ENCODE measurements at places on chromosomes 7 and 10.

DNA sequence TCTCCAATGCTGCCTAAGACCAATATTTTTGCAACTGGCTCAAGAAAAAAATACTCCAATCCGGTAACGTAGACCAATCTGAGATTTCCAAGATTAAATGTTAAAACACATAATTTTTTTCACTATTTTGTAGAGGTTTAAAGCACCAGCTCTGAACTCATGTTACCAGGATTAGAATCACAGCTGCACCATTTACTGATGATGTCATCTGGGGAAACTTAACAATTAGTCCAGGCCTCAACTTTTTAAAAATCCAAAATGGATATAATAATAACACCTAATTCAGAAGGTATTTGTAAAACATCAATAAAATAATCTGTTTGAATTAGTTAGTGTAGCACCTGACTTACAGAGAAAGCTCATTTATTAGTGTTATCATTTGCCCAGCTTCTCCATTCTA lies 14.4 kb downstream of the PON1 start:
- DNase-seq: no peak

- no peak for DNase-seq
These were observed 40.5 kb downstream of the NRBF2 start for GRCh38 chr10:63173468-63174232.

- no peak for DNase-seq
These were observed 556.1 kb downstream of the DNAJB6 start for GRCh38 chr7:157892751-157893523.

DNA sequence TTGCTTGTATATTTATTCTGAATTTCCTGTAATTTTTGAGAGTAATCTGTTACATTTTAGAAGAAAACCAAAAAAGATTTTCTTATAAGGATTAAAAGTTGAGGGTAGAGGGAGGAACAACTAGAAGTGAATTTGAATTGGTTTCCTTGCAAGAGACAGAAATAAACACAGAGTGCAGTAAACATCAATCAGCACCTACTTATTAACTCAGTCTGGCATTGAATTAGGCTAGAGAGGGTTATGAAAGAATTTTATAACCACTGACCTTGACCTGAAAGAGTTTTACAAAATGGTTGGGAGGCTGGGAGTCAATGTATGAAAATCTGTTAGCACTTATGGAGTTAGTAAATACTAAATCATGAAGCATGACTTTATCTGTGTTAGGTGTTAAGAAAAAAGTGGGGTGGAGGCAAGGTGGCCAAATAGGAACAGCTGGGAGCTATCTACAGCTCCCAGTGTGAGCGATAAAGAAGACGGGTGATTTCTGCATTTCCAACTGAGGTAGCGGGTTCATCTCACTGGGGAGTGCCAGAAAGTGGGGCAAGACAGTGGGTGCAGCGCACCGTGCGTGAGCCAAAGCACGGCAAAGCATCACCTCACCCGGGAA lies 106.5 kb downstream of the PDE1C start:
- DNase-seq: no peak

GRCh38 chr7:23759671-23760391 lies 49.8 kb downstream of the STK31 start:
- no peak for DNase-seq

- no peak for DNase-seq
These were observed 410.0 kb downstream of the TCERG1L start for GRCh38 chr10:130901311-130902165.

DNA sequence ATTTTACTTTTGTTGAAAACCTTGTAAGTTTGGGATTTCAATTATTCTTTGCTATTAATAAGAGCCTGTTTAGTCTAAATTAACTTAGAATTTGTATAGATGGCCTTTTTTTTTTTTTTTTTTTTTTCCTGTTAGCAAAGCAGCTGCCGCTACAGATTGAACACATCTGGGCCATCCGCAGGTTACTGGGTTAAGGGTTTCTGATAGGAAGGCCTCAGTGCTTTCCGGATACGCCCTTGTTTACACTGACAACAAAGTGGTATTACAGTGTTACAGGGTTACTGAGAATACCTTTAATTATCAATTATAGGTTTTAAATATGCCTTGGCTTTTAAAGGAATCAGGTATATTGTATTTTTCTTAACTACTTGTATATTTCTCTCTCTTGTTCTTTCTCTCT lies 76.8 kb downstream of the PTN start:
- no peak for DNase-seq

DNA sequence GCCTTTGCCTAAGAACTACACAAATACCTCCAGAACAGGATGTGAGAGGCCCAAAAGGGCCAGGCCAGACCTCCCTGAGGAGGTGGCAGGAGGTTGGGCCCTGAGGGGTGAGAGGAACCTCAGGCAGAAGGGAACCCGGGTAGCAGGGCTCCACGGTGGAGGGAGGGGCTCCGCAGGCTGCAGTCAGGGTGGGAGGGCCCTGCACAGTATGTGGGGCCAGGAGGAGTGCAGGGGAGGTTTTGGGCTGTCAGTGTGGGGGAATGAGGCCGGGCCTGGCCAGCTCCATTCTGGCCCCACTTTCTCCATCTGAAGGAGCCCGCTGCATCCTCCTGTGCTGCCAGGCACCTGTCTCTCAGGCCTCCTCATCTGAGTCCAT lies 25.9 kb downstream of the DNAJB12 start:
- DNase-seq: peak; percentile 53

DNA sequence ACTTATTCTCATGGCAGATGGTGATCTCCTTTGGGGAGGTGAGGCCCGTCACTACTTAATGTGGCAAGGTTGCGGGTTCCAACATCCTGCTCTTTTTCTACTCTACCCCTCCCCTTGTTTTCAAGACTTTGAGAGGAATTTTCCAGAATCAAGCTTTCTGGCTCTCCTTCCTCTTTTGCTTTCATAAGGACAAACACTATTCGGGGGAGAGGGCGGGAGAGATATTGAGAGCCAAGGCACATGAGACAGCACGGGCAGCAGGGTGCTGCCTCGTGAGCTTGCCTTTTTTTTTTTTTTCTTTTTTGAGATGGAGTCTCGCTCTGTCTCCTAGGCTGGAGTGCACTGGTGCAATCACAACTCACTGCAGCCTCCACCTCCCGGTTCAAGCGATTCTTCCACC lies 6.9 kb upstream of the PFKFB3 start:
- DNase-seq: peak; percentile 33

DNA sequence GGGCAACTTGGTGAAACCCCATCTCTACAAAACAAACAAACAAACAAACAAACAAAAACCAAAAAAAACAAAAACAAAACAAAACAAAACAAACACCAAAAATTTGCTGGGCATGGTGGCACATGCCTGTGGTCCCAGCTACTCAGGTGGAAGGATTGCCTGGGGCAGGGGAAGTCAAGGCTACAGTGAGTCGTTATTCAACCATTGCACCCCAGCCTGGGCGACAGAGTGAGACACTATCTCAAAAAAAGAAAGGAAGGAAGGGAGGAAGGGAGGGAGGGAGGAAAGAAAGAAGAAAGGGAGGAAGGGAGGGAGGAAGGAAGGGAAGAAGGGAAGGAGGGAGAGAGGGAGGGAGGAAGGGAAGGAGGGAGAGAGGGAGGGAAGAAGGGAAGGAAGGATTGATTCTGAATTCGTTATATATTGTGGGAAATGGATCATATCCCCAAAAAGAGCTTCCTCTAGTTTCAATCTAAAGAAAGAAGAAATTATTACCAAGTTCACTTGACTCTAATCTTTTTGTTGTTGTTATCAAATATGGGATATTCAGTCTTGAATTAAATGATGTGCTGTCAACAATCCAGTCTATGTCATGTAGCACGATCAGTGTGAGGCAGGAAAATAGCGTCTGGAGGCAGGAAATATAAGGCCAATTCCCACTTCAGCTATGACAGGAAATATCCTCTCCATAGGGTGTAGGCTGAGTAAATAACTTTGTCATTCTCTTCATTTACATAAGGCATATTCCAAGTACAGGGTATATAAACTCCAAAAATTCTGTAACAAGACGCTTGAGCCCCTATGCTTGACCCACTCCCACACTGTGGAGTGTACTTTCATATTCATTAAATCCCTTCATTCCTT lies 26.2 kb upstream of the TRIM24 start:
- no peak for DNase-seq
